ENCODE measurements at places on chromosomes 13 and 19. TPM values are rescaled to one million over a fixed set of nuclear protein-coding genes. Genes with fewer than 3 reads are reported as not detected.

Gene ZBTB32
- total RNA-seq = not detected

Gene PTH2
- total RNA-seq = not detected

Gene FCER2
- total RNA-seq = not detected

Gene HS6ST3
- 0.30 TPM for total RNA-seq

Gene IGFL3
- total RNA-seq = not detected

Gene PEAK3
- not detected for total RNA-seq

Gene FUT6
- not detected for total RNA-seq

Gene C19orf44
- 9.6 TPM for total RNA-seq

DNA sequence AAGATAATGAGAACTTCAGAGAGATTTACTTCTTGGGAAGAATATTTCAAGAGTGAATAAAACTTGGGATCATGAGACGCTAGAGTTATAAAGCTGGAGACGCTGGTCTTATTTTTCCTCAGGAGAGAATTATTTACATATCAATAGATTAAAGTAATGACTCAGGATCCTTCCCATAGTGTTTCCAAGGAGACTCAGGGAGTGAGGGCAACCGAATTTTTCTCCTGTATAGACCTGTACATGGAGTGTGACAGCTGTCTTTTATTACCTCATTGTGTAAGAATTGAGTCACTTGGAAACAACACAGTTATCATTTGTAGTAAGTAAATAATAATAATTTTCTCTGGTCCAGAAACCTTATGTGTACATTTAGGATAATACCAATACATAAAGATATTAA lies 1905.5 kb downstream of the OLFM4 start:
- no peak for DNase-seq

- DNase-seq = no peak
Measured at GRCh38 chr19:48006762-48007161, 12.3 kb downstream of the ELSPBP1 start.

DNA sequence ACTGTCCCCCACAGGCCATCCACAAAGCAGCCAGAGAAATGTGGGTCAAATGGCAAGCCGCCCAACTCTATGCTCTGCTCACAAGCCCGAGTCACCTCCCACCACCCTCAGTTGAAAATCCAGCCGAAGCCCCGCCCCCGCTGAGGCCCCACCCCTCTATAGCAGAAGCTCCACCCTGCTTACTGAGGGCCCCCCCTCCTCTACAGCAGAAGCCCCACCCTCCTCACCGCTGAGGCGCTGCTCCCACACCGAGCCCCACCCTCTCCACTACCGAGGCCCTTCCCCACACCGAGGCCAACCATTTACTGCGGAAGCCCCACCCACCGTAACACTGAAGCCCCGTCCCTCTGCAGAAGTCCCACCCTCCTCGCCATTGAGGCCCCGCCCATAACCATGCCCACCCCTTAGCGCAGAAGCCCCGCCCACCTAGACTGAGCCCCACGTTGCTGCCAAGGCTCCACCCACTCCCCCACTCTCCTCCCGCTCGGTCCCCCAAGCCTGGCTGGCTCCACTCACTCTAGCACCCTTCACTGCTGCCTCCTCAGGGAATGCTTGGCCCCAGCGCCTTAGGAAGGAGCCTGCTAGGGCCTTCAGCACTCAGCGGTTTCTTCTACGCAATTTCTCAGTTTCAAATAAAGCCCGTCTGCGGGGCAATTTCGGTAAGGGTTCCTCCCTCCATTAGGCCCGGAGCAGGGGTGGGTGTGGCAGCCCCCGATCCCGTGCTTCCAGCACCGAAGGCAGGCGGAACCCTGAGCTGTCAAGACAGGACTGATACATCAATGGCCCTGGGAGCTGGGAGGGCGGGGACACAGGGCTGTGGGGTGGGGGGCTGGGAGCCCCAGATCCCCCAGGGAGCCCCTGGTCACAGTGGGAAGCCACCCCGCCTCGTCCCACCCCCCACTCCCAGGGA lies 9.0 kb upstream of the MYDGF start:
- DNase-seq = no peak
